ENCODE measurements at places on chromosomes 6 and 20. TPM values are rescaled to one million over a fixed set of nuclear protein-coding genes. Genes with fewer than 3 reads are reported as not detected.

DNA sequence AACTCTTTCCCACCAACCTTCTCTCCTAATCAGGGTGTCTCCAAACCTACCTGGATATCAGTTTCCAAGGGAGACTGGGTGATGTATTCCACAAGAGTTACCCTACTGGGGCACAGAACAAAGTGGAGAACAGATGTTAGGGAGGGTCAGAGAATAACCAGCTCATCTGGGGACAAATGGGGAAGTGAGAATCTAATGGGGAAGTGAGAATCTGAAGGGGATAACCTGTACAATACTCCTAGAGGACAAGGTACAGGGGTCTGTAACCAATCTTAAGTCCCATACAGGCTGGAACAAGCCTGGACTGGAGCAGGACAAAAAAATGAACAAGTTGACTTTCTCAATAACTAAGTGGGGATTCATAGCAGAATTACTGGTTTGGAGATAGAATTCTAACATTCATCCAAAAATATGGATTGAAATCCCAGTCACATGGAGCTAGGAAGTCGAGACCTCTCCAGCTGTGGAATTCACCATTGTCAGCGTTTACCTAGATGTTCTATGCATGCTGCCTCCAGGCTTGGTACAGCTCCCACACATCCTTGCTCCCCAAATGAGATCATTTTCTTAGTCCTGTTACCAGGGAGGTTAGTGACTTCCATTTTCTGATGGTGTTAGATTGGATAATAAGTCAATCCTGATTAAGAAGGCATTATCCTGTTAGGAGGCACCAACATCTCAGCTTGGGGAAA lies 214.8 kb upstream of the MOCS1 start:
- no peaks in the 10 kb centered on the region for H3K4me1 ChIP-seq
- H3K4me3 ChIP-seq, result no peak overlapping the region
- no peak overlapping the region for H3K27ac ChIP-seq
- peaks cover 2% of the 10 kb centered on the region for H3K27me3 ChIP-seq
- DNase-seq, result no peak

- DNase-seq, result no peak
- no peaks in the 10 kb centered on the region for H3K4me1 ChIP-seq
- H3K4me3 ChIP-seq, result no peak overlapping the region
Observed at GRCh38 chr6:5507131-5507681, 245.9 kb downstream of the FARS2 start.

DNA sequence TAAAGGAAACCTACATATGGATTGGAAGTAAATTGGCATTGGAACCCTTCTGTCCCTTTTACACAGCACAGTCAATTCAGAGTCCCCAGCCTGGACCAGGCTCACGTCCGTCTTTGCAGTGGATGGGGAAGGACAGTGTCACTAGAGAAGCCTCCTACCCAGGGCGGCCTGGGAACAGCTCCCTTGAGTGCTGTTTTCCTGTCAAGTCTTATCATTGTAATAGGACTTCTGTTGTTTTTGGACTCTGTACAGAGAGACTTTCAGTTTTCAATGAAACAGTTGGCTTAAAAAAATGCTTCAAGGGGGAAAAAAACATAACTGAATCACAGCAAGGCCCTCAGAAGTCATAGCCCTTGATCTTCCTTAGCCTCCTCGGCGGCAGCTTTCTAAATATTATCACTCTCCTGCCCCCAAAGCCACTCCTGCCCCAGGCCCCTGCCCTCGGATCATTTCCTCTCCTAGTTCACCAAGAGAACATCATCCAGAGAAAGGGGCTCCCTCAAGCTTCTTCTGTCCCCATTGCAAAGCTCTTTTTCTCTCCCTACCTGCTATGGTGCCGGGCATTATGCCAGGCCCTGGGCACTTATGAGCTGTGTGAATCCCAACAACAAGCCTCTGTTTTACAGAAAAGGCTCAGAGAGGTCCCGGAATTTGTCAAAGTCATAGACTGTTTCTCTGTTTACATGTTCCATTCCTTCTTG lies 37.8 kb upstream of the CNKSR3 start:
- no peak for DNase-seq
- no peaks in the 10 kb centered on the region for H3K4me1 ChIP-seq
- no peak overlapping the region for H3K27ac ChIP-seq
- no peaks in the 10 kb centered on the region for H3K36me3 ChIP-seq

- no peak overlapping the region for H3K4me3 ChIP-seq
- DNase-seq, result no peak
- peaks cover 7% of the 10 kb centered on the region for H3K4me1 ChIP-seq
- no peak overlapping the region for H3K27ac ChIP-seq
- no peaks in the 10 kb centered on the region for H3K27me3 ChIP-seq
Observed at GRCh38 chr20:37904008-37904642, 1.2 kb downstream of the VSTM2L start.

- no peaks in the 10 kb centered on the region for H3K36me3 ChIP-seq
- H3K27ac ChIP-seq, result no peak overlapping the region
- H3K27me3 ChIP-seq, result no peaks in the 10 kb centered on the region
- DNase-seq, result no peak
- H3K4me3 ChIP-seq, result no peak overlapping the region
Observed at GRCh38 chr6:76814496-76815458, 648.5 kb downstream of the HTR1B start.

- no peaks in the 10 kb centered on the region for H3K27me3 ChIP-seq
- no peak overlapping the region for H3K4me3 ChIP-seq
- no peaks in the 10 kb centered on the region for H3K4me1 ChIP-seq
- no peak overlapping the region for H3K27ac ChIP-seq
- DNase-seq, result no peak
- H3K36me3 ChIP-seq, result no peaks in the 10 kb centered on the region
Observed at GRCh38 chr20:60240986-60241385, 282.8 kb downstream of the CDH26 start.

GRCh38 chr20:38685271-38685670 lies 39.0 kb upstream of the SLC32A1 start:
- H3K27ac ChIP-seq, result no peak overlapping the region
- no peaks in the 10 kb centered on the region for H3K4me1 ChIP-seq
- peaks cover 17% of the 10 kb centered on the region for H3K27me3 ChIP-seq
- no peak for DNase-seq

- H3K36me3 ChIP-seq, result no peaks in the 10 kb centered on the region
- H3K4me1 ChIP-seq, result peaks cover 18% of the 10 kb centered on the region
- no peak overlapping the region for H3K4me3 ChIP-seq
- peaks cover 32% of the 10 kb centered on the region for H3K27me3 ChIP-seq
- H3K27ac ChIP-seq, result no peak overlapping the region
Observed at GRCh38 chr20:58838174-58838573, 12.5 kb downstream of the GNAS-AS1 start.

DNA sequence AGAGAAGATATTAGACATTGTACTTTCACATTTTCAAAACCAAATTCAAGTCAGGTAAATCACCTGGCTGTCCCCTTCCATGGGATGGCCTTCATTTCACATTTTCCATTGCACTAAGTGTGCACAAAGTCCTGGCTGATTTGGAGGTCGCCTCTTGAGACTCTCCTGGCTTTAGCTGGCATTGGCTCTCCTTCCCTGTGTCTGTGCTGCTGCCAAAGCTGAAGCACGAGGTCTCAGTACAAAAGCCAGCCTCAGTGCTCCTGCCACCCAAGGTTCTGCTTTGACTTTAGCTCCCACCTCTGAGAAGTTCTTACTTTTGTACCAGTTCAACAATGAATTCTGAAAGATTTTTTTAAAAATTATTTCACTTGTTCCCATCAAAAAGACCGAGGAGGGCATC lies 289.2 kb upstream of the CNR1 start:
- H3K27ac ChIP-seq, result no peak overlapping the region
- no peak overlapping the region for H3K4me3 ChIP-seq
- DNase-seq, result no peak
- no peaks in the 10 kb centered on the region for H3K4me1 ChIP-seq
- H3K36me3 ChIP-seq, result no peaks in the 10 kb centered on the region
- no peaks in the 10 kb centered on the region for H3K27me3 ChIP-seq

GRCh38 chr6:29946223-29947076 lies 4.1 kb downstream of the HLA-A start:
- DNase-seq, result no peak
- H3K4me1 ChIP-seq, result peaks cover 3% of the 10 kb centered on the region
- H3K27ac ChIP-seq, result no peak overlapping the region
- H3K4me3 ChIP-seq, result no peak overlapping the region
- no peaks in the 10 kb centered on the region for H3K36me3 ChIP-seq

DNA sequence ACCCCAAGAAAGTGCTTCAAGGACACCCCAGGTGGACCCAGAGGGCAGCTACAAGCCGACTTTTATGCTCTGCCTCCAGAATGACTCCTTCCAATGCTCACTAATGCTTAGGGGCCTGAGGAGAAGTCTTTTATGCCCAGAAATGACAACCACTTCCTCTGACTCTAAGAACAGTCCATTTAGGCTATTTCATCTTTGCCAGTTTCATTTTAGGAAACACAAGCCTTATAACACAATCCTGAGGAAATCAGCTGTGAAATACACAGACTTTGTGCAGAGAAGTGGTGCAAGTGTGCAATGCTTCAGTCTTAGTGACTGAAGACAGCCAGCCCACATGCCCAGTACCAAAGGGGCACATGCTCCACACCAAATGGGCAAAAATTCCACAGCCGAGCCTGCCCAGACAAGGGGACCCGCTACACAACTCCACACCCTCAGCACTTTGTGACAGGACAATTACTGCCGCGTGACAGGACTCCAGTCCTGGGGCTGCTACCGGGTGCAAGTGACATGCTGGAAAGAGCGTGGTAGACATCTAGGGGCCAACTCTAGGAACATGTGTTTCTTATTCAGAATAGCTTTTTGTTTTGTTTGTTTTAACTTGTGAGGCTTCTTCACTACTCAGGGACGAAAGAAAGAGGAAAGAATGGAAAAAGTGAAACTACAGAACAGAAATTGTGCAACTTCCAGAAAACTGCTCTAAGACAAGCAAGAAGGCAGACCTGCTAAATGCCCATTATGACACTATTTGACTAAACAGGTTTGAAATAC lies 28.2 kb upstream of the PLAGL1 start:
- H3K4me1 ChIP-seq, result no peaks in the 10 kb centered on the region
- no peak for DNase-seq
- H3K27ac ChIP-seq, result no peak overlapping the region
- H3K4me3 ChIP-seq, result no peak overlapping the region

GRCh38 chr20:1505361-1505760 lies 14.1 kb upstream of the SIRPB2 start:
- no peak overlapping the region for H3K4me3 ChIP-seq
- H3K27me3 ChIP-seq, result peaks cover 39% of the 10 kb centered on the region
- DNase-seq, result no peak

GRCh38 chr6:36967757-36968156 lies 13.2 kb downstream of the PI16 start:
- H3K36me3 ChIP-seq, result peaks cover 11% of the 10 kb centered on the region
- H3K4me1 ChIP-seq, result no peaks in the 10 kb centered on the region
- no peak for DNase-seq
- H3K27me3 ChIP-seq, result no peaks in the 10 kb centered on the region
- no peak overlapping the region for H3K4me3 ChIP-seq

DNA sequence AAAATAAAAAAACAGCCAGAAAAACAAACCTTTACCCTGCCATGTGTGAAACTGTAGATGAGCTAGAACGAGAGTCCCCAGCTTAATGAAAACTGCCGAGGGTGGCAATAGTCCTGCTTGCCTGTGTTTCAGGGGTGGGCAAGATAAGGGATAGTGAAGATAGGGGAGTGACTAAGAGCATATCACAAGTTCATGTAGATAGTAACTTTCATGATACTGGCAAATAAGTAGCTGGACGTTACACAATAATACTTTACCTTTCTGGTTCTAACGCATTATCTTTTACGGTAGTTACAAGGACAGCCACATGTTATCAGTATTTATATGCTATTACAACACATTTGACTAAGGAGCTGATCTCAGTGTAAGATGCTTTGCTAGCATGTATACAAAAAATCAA lies 9.3 kb upstream of the FBXO9 start:
- H3K4me3 ChIP-seq, result no peak overlapping the region
- peaks cover 4% of the 10 kb centered on the region for H3K4me1 ChIP-seq
- DNase-seq, result no peak
- no peaks in the 10 kb centered on the region for H3K36me3 ChIP-seq
- no peaks in the 10 kb centered on the region for H3K27me3 ChIP-seq

Gene GTSF1L
- not detected for total RNA-seq

DNA sequence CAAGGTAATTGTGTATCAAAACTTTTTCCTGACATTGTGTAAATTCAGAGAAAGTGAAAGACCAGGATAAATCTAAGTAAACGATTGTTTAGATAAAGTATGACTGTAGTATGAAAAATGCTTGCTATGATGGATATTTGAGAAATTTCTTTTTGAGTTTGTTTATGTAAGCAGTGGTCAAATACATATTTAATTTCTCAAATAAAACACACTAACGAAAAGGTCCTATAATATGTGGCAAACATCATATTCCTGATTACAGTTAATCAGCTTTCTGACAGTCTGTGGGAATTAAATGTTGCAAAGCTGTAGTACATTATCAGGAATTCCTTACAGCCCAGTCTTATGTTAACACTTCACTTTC lies 636.9 kb downstream of the MMUT start:
- H3K27me3 ChIP-seq, result no peaks in the 10 kb centered on the region
- no peaks in the 10 kb centered on the region for H3K4me1 ChIP-seq
- H3K4me3 ChIP-seq, result no peak overlapping the region
- H3K27ac ChIP-seq, result peak overlapping the region; percentile 30
- no peak for DNase-seq
- H3K36me3 ChIP-seq, result no peaks in the 10 kb centered on the region

DNA sequence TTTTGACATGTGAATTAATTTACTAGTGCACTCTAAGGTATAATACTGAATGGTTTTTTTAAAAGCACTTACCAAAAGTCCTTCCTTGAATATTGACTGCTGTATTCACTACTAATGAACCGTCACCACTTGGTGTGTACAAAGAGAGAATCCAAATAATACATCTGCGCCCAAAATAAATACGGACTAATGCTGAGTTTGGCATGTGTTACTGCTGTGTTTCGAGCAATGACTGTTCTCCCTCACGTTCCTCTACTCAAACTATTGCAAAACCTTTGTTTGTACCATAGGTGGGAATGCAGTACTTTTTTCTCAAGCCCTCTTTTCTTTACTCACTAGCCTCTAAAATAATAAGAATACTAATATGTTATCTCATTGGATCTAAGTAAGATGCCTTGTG lies 305.5 kb downstream of the QKI start:
- H3K36me3 ChIP-seq, result no peaks in the 10 kb centered on the region
- no peak overlapping the region for H3K27ac ChIP-seq
- peaks cover 2% of the 10 kb centered on the region for H3K27me3 ChIP-seq
- H3K4me3 ChIP-seq, result no peak overlapping the region

Gene TSHZ2
- 0.36 TPM for total RNA-seq

- no peak for DNase-seq
- no peaks in the 10 kb centered on the region for H3K27me3 ChIP-seq
- no peak overlapping the region for H3K27ac ChIP-seq
- H3K36me3 ChIP-seq, result no peaks in the 10 kb centered on the region
Observed at GRCh38 chr6:224350-224749, 67.9 kb upstream of the DUSP22 start.

Gene FRK
- total RNA-seq, result 2.5 TPM

Gene PHACTR1
- total RNA-seq, result 0.05 TPM

Gene IL20RA
- not detected for total RNA-seq

DNA sequence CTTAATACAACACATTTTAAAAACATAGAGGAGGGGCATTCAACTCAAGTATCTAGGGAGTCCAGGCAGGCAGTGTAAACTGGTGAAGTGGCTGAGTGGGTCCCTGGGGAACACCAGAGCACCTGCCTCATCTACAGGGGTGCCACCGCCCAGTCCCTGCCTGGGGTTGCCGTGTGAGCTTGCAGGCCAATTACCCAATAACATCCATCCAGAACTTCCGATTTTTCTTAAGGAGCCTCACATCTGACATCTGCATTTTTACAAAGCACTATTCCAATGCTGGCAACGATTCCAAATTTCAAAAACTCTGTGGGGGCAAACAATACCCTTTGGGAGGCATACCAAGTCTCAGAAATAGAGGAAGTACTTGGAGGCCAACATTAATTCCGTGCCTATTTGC lies 288.4 kb upstream of the TSHZ2 start:
- H3K27me3 ChIP-seq, result peaks cover 2% of the 10 kb centered on the region
- H3K4me3 ChIP-seq, result no peak overlapping the region
- no peaks in the 10 kb centered on the region for H3K36me3 ChIP-seq
